Astrocyte (in vitro differentiated cells and primary cell): ENCODE measurements at places on chromosomes 5 and 9. TPM values are rescaled to one million over a fixed set of nuclear protein-coding genes. Genes with fewer than 3 reads are reported as not detected.

COL5A1 gene
- total RNA-seq = 1,055 and 1,568 TPM in 2 replicates

CDH18 gene
- total RNA-seq = not detected in 2 replicates

TLR4 gene
- 7.4 and 9.1 TPM in 2 replicates for total RNA-seq

CTXN3 gene
- not detected in 2 replicates for total RNA-seq

- H3K4me3 ChIP-seq = no peak overlapping the region
- H3K27me3 ChIP-seq = no peaks in the 10 kb centered on the region
- DNase-seq = peak; percentile 20
- no peak overlapping the region for H3K27ac ChIP-seq
- no peaks in the 10 kb centered on the region for H3K36me3 ChIP-seq
- H3K4me1 ChIP-seq = peaks cover 11% of the 10 kb centered on the region
Measured at GRCh38 chr9:84322828-84323227, 17.7 kb downstream of the SLC28A3 start.

DNA sequence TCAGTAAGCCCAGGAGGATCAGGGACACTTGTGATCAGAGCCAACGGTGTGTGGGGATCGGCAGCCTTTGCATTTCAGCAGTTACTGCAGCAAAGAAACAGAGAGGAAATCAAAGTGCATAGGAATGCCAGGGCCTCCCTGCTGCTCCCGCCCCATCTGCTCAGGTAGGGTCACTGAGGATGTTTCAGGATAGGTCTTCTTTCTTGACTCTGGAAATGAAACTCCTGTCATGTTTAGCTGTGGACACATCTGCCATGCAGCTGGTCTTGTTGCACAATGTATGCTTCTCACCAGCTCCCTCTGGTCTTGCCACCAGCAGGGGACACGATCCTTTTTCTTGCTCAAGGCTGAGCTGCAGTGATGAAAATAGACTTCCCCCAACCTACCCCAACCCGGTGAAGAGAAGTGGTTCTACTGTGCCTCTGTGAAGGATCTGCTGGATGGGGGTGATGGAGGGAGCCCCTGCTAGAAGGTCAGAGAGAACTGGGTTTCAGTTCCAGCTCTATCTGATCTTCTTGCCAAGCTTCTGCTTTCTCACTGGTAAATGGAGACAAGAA lies 185.2 kb upstream of the KLF4 start:
- H3K4me1 ChIP-seq = no peaks in the 10 kb centered on the region
- no peaks in the 10 kb centered on the region for H3K36me3 ChIP-seq
- H3K4me3 ChIP-seq = no peak overlapping the region
- H3K27me3 ChIP-seq = peaks cover 2% of the 10 kb centered on the region

GRCh38 chr5:159965031-159965837 lies 43.7 kb upstream of the TTC1 start:
- peaks cover 8% of the 10 kb centered on the region for H3K4me1 ChIP-seq
- no peaks in the 10 kb centered on the region for H3K36me3 ChIP-seq
- peak; percentile 46 for DNase-seq
- H3K27me3 ChIP-seq = no peaks in the 10 kb centered on the region
- H3K4me3 ChIP-seq = no peak overlapping the region

DNA sequence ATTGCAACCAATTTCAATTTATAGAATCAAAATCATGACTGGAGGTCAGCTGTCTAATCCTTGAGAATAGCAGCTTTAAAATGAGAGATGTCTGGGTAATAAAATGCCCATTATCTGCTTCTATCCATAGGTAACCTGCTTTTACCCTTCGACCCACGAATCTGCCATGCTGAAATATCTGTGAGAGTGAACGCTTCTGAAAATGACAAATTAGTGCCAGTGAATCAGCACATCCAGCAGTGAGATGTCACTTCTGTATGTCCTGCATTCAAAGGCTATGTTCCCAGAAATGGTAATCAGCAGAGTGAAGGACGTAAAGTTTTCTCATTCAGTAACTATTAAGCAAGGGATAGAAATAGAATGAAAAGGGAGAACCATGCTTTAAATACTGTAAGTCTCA lies 532.4 kb upstream of the ITGA1 start:
- no peak overlapping the region for H3K4me3 ChIP-seq
- H3K4me1 ChIP-seq = no peaks in the 10 kb centered on the region

DNA sequence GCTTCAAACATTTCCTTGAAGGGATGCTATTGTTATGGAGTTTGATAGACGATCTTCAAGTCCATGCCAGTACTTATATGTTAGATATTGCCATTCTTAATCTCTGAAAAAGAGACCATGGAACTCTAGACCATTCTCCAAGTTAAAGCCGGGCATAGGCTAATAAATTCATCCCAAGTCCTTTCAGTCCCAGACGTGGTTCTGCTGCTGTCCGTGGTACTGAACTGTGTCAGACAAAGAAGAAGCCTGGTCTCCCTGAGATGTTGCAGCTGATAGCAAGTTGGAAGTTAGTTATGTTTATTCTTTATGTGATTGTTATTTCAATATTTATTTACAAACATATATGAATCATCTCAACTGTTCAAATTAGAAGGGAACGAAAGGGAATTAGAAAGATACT lies 158.7 kb downstream of the NMUR2 start:
- DNase-seq = peak; percentile 1
- H3K36me3 ChIP-seq = no peaks in the 10 kb centered on the region
- no peaks in the 10 kb centered on the region for H3K27me3 ChIP-seq

- no peak overlapping the region for H3K4me3 ChIP-seq
- no peaks in the 10 kb centered on the region for H3K36me3 ChIP-seq
- no peaks in the 10 kb centered on the region for H3K27me3 ChIP-seq
- peaks cover 24% of the 10 kb centered on the region for H3K4me1 ChIP-seq
- DNase-seq = peak; percentile 77
Measured at GRCh38 chr9:16058131-16058549, 505.3 kb downstream of the CCDC171 start.

ANKRD34B gene
- total RNA-seq = 0.10 and 0.20 TPM in 2 replicates

GRCh38 chr9:137044502-137045177 lies 1.3 kb downstream of the NPDC1 start:
- no peak overlapping the region for H3K27ac ChIP-seq
- H3K36me3 ChIP-seq = no peaks in the 10 kb centered on the region
- no peak for DNase-seq
- peaks cover 5% of the 10 kb centered on the region for H3K27me3 ChIP-seq
- peak overlapping the region; percentile 65 for H3K4me3 ChIP-seq
